RPMI7951 (cell line): ENCODE measurements at places on chromosomes 13 and 19. TPM values are rescaled to one million over a fixed set of nuclear protein-coding genes. Genes with fewer than 3 reads are reported as not detected.

- DNase-seq: peak; percentile 3
Measured at GRCh38 chr13:23159205-23159759, 21.5 kb upstream of the SGCG start.

Gene VAV1
- 0.12 TPM in 1 of 2 replicates, not detected in the other for total RNA-seq

Gene ZNF101
- 5.2 and 9.3 TPM in 2 replicates for total RNA-seq

DNA sequence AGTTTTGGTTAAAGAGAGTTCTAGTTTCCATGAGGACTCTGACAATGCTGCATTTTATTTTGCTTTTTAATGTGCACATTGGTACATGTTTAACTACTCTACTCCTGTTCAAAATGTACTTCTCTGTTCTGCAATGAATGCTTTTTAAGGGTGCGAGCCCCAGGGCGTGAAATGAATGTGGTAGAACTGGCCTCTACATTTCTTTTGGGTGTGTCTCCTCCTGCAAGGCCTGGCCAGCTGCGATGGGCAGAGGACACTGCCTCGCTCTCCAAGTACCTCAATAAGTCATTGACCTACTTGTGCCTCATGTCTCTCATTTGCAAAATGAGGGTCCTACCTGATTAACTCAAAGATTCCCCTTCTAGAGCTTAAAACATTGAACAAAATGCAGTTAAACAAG, 6.7 kb downstream of the RGS9BP start:
- no peak for DNase-seq

- DNase-seq: peak; percentile 23
Measured at GRCh38 chr13:96822895-96823294, 171.4 kb downstream of the OXGR1 start.

- no peak for DNase-seq
Measured at GRCh38 chr19:29804493-29804892, 7.3 kb upstream of the CCNE1 start.

Gene NKPD1
- 0.12 and 0.20 TPM in 2 replicates for total RNA-seq

GRCh38 chr13:110589793-110590390, 25.5 kb upstream of the NAXD start:
- DNase-seq: no peak

DNA sequence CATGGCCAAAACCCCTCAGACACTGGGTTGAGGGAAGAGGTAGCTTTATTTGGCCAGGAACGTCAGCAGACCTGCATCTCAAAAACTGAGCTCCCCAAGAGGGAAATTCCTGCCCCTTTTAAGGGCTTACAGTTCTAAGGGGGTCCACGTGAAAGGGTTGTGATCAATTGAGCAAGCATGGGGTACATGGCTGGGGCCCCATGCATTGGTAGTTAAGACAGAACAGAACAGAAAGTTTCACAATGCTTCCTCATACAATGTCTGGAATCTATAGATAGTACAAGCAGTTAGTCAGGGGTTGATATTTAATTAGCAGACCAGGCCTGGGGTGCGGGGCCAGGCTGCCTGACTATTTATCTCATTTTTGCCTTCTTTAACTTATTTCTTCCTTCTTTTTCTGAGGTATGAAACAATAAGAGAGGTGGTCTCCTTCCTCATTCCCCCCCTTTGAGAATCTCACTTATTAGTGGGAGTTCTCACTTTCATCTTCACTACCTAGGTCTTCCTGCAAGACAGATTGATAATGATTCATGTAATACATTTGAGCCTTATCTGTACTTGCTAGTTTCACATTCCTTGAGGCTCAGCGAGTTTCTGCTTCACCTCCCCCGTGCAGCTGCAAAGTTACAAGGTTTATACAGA, 84.8 kb downstream of the SLC25A15 start:
- peak; percentile 1 for DNase-seq

Gene NANOS3
- total RNA-seq: 1.3 TPM in 1 of 2 replicates, not detected in the other

- DNase-seq: no peak
Measured at GRCh38 chr13:104526561-104526960, 1460.3 kb upstream of the SLC10A2 start.

Gene AP2S1
- total RNA-seq: 447 and 606 TPM in 2 replicates

DNA sequence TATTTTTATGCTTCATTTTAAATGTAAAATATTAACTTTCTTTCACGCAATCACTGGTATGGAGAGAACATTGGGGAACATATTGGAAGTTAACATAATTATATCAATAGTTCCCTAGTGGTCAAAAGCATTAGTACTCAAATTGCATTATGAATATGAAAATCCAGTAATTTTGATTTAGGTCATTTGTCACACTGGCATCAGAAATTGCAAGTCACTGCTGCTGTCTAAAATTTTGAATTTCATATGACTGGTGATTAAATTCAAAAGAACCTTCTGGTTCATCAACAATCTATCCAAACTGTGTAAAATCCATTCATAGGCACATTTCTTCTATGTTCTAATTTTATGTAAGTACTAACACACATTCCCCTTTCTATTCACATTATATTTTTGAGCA, 2235.7 kb upstream of the PCDH20 start:
- DNase-seq: no peak

Gene CEACAM16
- 0.20 TPM in 1 of 2 replicates, not detected in the other for total RNA-seq

Gene IZUMO1
- total RNA-seq: 0.12 TPM in 1 of 2 replicates, not detected in the other

- no peak for DNase-seq
Measured at GRCh38 chr13:21673539-21673788, 2.6 kb downstream of the FGF9 start.

Gene ERICH4
- total RNA-seq: not detected in 2 replicates

Gene ZNF559
- total RNA-seq: 14.4 and 21.4 TPM in 2 replicates

GRCh38 chr13:72542241-72542640, 185.2 kb downstream of the MZT1 start:
- no peak for DNase-seq

DNA sequence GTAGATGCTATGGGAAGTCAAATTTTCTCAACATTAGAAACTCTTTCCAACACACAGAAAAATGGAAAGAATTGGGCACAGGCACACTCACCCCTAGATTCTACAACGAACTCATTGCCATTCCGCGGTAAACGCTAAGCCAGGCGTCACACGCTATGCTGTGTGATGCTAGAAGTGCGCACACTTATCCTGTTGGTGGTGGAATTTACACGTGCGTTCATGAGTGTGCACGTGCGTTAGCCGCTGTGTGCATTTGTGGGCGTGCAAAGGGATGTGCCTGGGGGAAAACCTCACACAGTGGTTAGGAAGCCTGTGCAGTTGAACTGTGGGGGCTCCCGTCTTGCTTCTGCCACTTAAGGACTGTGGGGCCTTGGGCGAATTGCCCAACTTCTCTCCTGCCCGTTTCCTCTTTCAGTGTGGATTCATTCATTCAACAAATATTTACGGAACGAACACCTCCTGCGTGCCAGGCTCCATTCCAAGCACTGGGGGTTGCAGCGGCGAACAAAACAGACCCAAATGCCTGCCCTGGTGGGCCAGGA, 7.7 kb downstream of the NFILZ start:
- peak; percentile 47 for DNase-seq

Gene CYP2A7
- total RNA-seq: not detected in 2 replicates

Gene NLRP4
- total RNA-seq: not detected in 2 replicates

Gene RFPL4A
- 0.24 TPM in 1 of 2 replicates, not detected in the other for total RNA-seq

Gene SMIM17
- 0.36 TPM in 1 of 2 replicates, not detected in the other for total RNA-seq

GRCh38 chr19:38891771-38892170, 7.6 kb downstream of the SIRT2 start:
- DNase-seq: no peak

DNA sequence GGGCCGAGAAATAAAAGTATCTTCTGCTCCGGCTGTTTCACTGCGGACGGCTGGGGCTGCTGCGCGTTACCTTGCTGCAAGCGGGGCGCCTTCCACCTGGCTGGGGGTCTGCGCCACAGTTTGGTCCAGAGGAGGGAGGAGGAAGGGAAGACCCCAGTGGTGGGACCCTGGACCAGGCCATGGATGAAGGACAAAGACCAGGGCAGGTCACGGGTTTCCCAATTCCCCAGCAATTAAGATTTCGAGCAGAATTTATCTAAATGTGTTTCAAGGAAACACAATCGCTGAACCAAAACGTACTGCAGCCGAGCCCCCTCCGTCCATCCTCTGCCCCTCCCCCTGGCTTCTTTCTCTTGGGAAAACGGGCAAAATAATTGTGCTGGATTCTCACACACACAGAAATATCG, 2.9 kb downstream of the SOX1 start:
- no peak for DNase-seq

Gene RBM26
- 19.9 and 24.4 TPM in 2 replicates for total RNA-seq

DNA sequence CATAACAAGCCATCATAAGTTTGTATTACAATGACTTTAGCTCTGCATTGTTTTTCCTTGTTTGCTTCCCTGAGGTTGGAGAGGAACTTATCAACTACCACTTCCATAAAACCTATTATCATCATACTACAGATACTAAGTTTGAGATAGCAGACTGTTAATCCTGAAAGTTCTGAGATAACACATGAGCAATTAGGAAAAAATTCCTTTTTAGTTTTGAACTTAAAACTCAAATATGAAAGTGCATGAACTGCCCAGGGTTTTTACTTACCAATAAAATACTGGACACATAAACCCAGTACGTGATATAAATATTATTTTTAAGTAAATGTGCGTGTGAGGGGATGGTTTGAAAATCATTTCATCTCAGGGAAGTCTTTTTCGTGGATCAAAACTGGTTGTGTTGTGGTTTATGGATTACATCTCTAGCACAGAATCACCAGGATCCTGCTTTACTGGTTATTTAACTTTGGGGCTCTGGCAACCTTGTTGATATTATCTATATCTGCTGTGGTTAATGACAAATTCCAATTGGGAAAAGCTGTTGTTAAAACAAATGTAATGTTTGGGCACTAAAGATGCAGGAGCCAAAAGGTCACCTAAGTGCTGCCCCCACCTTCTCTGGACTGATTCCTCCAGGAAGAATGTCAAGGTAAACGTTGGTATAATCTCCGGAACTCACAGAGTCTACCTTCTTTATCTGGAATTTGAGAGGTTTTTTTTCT, 12.4 kb downstream of the CDX2 start:
- DNase-seq: no peak

Gene DNAAF3
- total RNA-seq: 1.4 and 1.6 TPM in 2 replicates

Gene AXL
- total RNA-seq: 140 and 156 TPM in 2 replicates

Gene LILRA5
- total RNA-seq: not detected in 2 replicates

Gene CEACAM4
- total RNA-seq: not detected in 2 replicates

DNA sequence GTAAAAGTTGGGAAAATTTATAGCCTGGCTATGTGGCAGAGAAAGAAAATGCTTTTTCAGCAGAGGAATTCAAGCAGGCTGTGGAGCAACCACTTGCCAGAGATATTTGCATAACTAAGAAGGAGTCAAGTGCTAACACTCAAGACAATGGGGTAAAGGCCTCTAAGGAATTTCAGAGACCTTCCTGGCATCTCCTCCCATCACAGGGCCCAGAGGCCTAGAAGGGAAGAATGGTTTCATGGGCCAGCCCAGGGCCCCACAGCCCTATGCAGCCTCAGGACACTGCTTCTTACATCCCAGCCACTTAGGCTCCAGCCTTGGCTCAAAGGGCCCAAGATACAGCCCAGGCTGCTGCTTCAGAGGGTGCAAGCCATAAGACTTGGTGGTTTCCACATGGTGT, 14.3 kb downstream of the SLC15A1 start:
- no peak for DNase-seq

Gene TTC9B
- total RNA-seq: not detected in 2 replicates

GRCh38 chr19:32863841-32864240, 5.7 kb downstream of the SLC7A9 start:
- no peak for DNase-seq

Gene JAK3
- total RNA-seq: 0.59 and 1.3 TPM in 2 replicates

Gene URAD
- not detected in 2 replicates for total RNA-seq

DNA sequence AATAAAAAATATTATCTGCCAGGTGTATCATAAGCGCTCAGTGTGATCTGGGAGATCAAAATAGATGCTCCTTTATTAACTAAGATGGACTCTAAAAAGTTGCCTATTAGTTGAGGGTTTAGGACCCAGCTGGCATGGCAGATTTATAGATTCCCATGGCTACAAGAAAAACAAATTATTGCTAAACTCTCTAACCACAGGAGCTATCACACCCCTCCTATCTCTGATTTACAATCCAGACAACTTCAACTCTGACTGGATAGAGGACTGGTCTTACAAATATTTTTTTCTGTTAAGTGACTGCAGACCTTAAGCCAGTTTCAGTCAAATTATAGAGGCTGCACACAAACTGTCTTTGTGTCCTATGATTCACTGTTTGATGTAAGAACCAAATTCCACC, 45.4 kb upstream of the MYCBP2 start:
- peak; percentile 1 for DNase-seq

Gene SHC2
- total RNA-seq: 0.10 TPM in 1 of 2 replicates, not detected in the other
